ENCODE measurements at places on chromosomes 3 and 15. TPM values are rescaled to one million over a fixed set of nuclear protein-coding genes. Genes with fewer than 3 reads are reported as not detected.

GPR176 gene
- polyA plus RNA-seq = 99.9 TPM

HRH1 gene
- 11.2 TPM for polyA plus RNA-seq

CHRNA7 gene
- 0.09 TPM for polyA plus RNA-seq

SOX14 gene
- polyA plus RNA-seq = not detected

RGMA gene
- polyA plus RNA-seq = 0.76 TPM

GPR160 gene
- 0.58 TPM for polyA plus RNA-seq

SLC22A13 gene
- polyA plus RNA-seq = 0.05 TPM

ATG3 gene
- polyA plus RNA-seq = 68.4 TPM

PLA2G4D gene
- not detected for polyA plus RNA-seq

COL7A1 gene
- 3.4 TPM for polyA plus RNA-seq

MOBP gene
- polyA plus RNA-seq = not detected

LRRIQ4 gene
- 0.05 TPM for polyA plus RNA-seq

ANKUB1 gene
- not detected for polyA plus RNA-seq

All from fibroblast of lung (primary cell).